ENCODE measurements at places on chromosomes 11 and 22.

- DNase-seq = no peak
Observed at GRCh38 chr22:45090497-45090910, 73.2 kb upstream of the NUP50 start.

DNA sequence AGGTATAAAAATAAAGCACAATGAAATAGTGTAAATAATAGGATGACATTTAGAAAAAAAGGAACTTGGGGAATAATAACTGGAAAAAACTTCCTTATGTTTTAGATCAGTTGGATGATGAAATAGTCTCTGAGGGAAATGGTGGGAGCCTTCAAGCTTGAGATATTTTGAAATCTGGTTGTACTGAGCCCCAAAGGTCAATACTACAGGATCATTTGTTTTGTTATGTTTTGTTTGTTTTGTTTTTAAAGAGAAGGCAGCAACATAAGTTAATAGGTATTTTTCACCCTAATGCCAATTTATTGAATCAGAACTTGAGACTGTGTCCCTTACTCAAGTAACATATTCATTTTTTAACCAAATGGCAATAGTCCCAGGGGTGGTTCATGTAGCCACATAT lies 393.1 kb downstream of the ETS1 start:
- no peak for DNase-seq

DNA sequence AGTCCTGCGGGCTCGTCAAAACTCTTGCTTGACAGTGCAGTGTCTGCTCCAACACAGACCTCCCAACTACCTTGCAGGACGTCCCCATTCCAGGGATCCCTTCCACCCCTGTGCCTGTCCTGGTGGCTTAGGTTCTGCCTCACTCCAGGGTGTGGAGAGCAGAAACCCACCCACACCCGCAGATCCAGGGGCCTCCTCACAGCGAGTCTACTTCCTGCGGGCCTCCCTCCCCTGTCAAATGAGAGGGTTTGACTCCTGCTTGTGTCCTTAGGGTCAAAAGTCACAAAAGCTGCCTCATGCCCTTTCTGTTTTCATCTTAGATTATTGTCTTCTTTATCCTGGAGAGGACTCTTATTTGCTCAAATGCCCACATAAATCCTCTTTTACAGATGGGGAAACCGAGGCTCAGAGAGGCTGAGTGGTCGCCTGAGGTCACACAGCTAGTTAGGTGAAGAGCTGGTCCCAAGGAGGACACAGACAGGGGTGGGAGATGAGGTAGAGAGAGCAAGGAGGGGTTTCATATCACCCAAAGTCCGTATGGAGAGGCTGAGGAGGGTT lies 81.1 kb upstream of the KCNQ1OT1 start:
- no peak for DNase-seq

DNA sequence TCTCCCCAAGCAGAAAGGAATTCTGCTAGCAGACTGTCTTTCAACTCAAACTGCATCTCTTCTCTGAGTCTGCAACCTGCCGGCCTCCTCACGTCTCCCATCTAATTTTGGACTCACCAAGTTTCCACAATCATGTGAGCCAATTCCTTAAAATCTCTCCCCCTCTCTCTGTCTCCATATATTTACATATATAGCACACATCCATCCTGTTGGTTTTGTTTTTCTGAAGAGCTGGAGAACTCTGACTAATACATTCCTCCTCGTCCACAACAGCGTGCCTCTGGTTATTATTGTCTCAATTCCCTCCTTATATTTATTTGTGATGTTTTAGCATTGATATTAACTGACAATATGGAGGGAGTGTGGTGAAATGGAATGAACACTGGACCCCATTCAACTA lies 29.6 kb upstream of the FJX1 start:
- DNase-seq = peak; percentile 36

DNA sequence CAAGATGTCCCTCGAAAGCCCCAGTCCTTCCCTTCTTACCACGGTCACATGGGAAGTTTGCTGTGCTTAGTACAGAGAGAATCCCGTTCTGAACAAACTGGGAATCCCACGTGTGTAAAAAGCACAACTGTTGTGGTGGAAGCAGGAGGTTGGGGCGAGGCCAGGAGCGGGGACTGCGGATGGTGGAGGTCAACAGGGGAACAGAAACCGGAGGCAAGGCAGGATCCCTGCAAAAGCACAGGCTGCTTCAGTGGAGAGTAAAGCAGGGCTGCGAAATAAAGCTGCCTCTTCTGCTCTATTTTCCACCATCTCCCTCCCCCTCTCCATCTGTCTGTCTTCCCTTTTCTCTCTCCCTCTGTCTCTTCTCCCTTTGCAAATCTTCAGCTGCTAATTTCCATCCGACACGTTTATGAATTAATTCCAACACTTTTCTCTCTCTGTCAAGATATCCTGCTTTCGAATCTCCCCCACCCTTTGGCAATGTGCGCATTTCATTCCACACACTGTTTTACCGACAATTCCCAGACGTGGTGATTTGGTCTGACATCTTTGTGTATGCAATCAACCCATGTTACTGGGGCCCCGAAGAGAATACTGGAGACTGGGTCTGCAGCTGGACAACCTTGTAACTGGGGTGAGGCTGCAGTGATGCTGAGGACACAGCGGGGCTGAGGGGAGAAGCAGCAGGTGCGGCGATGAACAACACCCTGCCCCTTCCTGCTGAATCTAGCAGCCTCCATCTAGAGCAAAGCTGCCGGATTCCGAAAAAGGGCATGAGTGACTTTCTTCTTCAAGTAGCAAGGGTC lies 571.8 kb downstream of the OPCML start:
- DNase-seq = no peak

DNA sequence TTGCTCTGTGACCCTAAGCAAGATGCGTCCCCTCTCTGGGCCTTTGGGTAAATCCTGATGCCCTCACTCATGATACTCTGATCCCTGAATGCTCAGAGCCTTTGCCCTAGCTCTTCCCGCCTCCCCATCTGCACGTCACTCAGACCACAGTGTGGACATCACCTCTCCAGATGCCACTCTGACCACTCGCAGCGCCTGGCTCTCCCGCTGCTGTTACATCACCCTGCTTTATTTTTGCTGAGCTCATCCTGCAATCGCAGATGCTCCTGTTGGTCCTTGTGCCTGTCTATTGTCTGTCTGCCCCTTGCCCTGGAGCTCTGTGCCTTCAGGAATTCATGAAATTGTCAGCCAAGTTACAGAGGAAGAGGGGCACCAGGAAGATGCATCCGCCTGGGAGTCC lies 5.5 kb downstream of the OSM start:
- no peak for DNase-seq

- DNase-seq = no peak
Observed at GRCh38 chr22:44825310-44826150, 73.2 kb downstream of the ARHGAP8 start.

DNA sequence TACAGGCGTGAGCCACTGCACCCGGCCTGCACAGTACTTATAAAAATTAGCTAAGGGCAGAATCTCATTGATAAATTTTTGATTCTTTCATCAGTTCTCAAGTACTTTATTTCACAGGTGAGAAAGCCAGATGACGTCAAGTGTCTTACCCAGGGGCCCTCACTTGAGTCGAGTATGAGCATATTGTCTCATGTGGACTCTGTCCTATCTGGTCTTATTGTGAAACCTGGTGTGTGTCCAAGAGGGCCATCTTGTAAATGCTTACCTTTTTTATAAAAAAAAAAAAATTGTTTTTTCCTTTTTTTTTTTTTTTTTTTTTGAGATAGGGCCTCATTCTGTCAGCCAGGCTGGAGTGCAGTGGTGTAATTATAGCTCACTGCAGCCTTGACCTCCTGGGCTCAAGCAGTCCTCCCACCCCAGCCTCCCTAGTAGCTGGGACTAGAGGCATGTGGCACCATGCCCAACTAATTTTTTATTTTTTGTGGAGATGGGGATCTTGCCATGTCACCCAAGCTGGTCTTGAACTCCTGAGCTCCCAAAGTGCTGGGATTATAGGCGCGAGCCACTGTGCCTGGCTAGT lies 6.0 kb downstream of the ACO2 start:
- DNase-seq = no peak

DNA sequence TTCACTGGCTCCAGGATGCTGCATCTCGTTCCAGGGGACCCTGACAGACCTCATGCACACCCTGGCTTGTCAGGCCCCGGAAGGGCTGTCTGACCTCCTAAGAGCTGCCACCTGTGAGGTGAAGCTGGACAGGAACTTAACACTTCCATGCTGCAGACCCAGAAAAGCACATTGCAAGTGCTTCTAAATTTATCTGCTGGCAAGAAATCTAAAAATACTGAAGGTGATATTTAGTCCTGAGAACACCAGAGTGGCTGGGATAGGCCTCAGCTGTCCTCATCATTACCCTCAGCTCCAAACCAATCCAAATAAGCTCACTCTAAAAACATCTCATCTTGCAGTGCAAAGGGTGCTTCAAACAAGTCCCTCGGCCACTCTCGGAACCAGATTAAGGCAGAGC lies 46.7 kb downstream of the ABTB2 start:
- no peak for DNase-seq

DNA sequence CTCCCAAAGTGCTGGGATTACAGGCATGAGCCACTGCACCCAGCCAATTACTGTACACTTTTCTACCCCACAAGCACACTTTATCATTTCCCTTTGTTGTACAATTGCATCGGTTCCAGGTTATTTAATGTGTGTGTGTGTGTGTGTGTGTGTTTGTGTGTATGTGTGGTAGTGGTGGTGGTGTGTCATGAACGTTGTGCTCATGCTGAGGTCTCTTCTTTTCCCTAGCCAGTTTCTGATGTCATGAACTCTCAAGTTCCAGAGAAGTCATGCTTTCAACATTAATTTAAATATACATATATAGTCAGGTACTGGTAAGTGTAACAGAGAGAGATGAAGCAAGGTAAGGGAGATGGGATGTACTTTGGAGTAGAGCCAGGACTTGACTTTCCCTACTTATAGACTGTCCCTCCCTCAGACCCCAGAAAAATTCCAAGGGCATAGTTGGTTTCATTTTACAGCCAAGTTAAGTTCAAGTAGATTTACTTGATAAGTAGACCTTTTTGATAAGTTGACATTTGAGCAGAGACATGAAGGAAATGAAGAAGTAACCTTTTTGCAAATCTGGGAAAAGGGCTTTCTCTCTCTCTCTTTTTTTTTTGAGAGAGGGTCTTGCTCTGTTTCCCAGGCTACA lies 42.7 kb downstream of the WEE1 start:
- DNase-seq = no peak

GRCh38 chr11:67491276-67492068 lies 8.6 kb downstream of the AIP start:
- DNase-seq = no peak

DNA sequence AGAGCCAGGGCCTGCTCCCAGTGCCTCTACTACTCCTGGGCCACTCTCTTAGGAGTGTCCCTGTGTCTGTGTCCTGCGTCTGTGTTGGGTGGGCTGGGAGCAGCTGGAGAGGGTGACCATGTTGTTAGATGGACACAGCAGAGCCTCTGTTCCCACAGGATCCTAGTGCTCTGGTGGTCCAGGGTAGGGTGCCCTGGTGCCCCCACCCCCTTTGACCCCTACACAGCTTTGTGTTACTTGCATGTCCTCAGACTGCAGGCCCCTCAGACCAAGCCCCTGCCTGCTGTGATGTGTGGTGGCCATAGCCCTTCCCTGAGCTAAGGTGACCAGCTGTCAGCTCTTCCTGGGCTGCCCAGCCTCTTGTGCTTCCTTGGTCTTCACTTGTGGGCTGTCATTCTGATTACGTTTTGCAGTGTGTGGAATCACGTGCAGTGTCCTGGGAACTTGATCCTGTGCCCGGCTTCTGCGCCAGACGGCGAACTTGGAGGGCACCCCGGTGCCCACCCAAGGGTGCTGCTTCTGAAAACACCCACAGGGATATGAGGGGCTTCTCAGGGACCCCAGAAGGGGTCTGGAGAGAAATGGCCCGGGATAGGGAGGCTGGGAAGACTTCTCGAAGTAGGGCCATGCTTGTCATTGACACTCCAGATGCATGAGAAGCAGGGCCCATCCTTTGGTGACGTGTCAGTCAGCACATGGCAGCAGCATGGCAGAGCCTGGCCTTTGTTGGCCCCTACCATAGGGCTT lies 1.5 kb downstream of the TANGO2 start:
- no peak for DNase-seq

GRCh38 chr22:25213221-25213620 lies 6.2 kb upstream of the CRYBB2 start:
- DNase-seq = no peak

DNA sequence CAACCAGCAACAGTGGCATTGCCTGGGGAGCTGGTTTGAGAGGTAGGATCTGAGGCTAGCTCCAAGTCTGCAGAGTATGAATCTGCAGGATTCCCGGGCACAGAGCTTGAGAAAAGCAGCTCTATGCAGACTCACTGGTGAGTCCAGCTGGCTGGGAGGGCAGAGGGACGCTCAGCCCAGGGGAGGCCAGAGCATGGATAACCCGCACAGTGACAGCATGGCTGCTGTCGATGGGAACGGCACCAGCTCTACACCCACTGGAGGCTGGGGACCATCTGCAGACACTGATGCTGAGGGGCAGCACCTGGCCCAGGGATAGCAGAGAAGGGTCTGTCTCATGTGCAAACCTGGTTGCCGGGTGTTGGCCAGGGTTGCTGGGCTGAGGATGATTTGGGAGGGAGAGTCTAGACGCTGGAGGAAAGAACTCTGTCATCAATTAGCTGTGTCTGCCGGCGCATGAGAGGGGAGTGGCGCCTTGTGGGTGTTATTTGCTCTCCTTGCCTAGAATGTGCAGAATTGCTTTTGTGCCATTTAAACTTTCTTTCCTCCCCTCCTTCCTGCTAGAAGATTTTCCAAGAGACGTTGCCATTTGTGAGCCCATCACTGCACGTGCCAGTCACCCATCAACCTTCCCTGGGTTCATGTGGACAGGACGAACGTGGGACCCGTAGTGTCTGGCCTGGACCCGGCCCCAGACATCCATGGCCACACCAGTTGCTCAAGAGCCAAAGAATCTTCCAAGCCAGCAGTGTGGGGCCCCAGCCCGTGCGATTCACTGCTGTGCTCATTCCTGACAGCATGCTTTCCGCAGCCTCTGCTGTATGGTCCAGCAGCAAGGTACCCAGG lies 19.1 kb upstream of the LINC01488 start:
- DNase-seq = no peak

GRCh38 chr22:50139843-50140415 lies 30.6 kb upstream of the PANX2 start:
- DNase-seq = no peak

DNA sequence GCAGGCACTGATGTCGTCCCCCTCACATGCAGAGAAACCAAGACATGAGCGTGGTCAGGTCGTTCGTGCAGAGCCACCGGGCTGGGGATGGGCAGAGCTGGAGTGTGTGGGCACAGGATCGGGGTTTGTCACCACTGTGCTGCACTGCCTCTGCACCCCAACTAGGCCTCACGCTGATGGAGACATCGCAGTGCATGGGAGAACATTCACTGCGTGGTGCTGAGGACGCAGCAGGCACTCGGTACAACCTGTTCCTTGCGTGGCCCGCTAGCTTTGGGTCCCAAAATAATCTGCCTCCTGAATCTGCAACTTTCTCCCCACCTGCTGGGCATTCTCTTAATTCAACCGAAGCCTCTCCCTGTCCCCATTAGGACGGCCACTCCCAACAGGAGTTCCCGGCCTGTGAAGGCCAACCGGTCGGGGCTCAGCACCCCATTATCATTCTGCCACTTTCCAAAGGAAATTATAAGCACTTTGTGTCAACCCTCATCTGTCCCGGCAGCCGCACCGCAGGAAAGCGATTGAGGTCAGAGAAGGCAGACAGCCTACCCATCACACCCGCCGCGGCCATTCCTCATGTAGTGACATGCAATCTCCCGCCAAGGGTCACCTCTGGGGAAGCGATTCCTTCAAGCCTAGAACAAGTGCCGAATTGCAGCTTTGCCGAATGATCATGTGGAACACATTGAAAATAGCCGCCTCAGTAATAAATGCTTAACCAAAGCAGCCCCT lies 490.4 kb downstream of the MN1 start:
- no peak for DNase-seq
